ENCODE measurements at places on chromosomes 6 and 20.

DNA sequence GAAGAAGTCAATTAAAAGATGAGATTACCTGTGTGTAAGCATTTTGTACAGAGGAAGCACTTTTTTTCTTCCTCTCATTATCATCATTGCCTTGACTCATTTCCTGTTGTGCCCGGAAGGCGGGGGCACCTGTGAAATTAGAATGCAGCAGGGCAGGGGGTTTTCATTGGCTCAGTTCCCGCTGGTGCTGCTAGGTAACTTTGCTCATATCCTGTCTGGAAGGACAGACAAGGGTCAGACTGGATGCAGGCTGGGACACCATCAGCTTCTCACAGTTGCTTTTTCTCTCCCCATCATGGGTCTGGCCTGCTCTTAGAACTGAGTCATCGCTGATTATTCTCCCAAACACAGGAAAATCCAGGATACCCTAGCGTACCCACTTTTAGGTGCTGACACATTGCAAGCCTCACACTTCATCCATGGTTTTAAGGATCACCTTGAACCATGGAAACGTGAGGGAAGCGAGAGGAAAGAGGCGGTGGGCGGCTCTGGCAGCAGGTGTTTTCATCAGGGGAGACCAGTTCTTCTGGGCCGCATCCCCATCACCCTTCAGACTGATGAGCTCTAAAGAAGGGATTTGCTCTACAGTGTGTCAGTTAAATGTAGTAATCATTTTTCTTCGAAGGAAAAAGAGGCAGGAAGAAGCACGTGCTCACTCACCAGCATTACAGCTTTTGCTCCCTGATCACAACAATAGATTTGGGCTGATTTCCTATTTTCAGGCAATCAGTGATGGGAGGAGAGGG, 195.7 kb upstream of the SASH1 start:
- peak; percentile 59 for DNase-seq

GRCh38 chr6:30480536-30481156, 8.7 kb upstream of the HLA-E start:
- DNase-seq: no peak

DNA sequence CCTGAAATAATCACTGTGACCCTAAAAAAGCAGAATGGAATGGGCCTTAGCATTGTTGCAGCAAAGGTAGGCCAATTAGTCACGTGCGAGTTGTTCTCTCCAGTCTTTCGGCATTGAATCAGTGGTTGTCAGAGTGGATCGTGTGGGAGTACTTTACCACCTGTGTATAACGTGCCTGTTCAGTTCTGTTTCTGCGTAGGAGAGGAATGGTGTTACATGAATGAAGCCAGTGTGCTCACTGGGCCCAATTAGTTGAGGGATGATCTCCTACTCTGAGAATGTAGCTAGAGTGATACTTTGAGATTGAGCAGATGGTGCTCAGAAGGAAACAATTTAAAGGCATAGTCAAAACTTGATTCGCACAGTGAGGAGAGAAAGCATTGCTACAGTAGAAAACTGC, 72.4 kb upstream of the KIF25 start:
- no peak for DNase-seq

GRCh38 chr6:95515975-95516374, 61.4 kb upstream of the MANEA start:
- no peak for DNase-seq

DNA sequence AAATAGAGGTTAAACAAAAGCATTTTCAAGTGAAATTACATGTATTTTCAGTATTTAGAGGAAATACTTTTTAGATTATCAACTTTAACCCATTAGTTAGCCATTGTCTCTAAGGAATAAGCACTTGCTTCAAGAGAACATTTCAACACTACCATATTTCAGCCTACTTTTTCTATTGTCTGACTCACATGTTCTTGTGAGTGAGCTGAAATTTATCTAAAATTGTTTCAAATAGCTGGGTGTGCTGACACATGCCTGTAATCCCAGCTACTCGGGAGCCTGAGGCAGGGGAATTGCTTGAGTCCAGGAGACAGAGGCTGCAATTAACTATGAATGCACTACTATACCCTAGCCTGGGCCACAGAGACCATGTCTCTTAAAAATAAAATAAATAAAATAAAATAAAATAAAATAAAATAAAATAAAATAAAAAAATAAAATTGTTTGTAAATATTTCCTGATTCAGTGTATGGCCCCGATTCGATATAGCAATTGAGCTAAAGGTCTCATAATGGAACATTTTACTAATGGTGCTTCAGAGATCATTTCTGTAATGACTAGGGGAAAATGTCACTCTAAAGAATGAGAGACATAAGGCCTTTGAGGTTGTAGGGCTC, 324.6 kb upstream of the PLCB4 start:
- DNase-seq: no peak

DNA sequence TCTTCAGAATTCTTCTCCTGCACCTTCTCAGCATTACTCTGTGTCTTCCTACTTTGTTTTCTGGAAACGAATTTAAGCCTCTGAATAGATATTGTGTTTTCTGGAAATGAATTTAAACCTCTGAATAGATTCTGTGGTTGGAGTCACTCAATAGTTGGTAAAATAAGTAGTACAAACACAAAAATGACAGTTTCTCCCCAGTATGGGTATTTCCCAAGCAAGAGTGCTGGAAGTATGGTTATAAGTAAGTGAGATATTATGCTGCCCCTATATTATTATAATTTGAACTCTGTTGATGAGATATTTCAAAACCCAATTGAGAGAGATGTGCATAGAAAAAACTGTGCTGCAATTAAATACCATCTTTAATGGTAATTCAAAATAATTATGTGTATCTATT, 94.9 kb downstream of the TINAG start:
- no peak for DNase-seq

DNA sequence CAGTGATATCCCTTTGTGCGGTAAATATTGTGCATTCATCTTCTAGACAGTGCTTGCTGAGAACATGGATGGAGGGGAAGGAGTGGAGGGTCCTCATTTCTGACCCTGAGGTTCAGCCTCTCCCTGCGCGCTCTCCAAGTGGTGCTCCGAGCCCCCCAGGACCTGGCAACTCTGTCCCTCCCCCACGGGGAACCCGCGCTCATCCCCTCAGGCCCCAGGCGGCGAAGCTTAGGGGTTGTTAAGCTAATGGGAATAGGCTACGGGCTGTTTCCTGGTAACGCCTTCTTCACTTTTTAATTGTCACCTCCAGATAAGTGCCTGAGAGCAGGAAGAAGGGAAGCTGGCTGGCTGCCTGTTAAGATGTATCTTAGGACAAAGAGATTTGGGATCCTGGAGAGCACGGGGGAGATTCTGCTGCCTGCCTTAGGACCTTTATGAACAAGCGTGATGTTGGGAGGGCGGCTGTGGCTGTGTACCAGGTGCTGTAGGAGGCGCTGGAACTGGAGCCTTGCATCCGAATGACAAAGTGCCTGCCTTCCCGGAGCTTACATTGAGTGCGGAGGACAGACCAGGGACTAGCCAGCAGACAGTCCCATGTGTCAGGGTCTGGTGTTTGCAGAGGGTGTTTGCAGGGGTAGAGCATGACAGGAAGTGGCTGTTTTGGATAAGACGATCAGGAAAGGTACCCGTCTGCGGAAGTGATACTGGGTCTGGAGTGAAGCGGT, 11.7 kb downstream of the TSHZ2 start:
- no peak for DNase-seq

All from stimulated activated CD4-positive, alpha-beta T cell treated with anti-CD3 and anti-CD28 coated beads, Interleukin-15, amount 100 ng/mL, for 48 hours (primary cell).